ENCODE measurements at places on chromosomes 4 and X.

- DNase-seq = no peak
These were observed 250.0 kb downstream of the INPP4B start for GRCh38 chr4:142596121-142596520.

GRCh38 chr4:99683895-99684294, 26.3 kb upstream of the C4orf54 start:
- no peak for DNase-seq

DNA sequence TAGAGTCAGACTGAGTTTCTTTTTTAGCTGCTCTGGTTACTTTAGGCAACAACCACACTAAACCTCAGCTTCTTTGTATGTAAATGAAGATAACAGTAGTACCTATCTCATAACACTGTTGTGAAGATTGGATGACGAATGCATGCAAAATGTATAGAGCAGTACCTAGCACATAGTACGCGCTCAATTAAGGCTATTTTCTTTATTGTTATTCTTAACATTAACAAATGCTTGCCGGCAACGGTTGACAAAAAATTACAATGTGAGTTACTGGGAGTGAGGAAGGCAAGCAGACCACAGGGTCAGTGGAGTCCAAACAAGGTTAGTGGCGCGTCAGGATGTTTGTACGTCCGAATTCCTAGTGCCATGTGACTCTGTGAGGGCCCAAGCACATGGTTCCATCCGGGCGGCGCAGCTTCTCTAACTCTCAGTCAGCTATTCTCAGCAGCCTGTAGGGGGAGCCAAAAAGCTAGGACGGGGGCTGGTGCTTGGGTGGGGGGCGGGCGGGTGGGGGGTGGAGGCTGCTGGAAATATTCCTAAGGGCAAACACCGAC, 821 bp upstream of the NALF2 start:
- no peak for DNase-seq

DNA sequence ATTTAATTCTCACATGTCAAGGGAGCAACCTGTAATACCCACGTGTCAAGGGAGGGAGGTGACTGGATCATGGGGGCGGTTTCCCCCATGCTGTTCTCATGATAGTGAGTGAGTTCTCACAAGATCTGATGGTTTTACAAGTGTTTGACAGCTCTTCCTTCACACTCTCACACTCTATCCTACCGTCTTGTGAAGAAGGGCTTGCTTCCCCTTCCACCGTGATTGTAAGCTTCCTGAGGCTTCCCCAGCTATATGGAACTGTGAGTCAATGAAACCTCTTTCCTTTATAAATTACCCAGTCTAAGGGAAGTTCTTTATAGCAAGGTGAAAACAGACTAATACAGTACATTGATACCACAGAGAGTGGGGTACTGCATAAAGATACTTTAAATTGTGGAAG, 17.7 kb downstream of the USP27X start:
- no peak for DNase-seq
